ENCODE measurements at places on chromosomes 6 and 20.

- no peak for DNase-seq
Observed at GRCh38 chr6:126102358-126102757, 116.0 kb downstream of the TRMT11 start.

DNA sequence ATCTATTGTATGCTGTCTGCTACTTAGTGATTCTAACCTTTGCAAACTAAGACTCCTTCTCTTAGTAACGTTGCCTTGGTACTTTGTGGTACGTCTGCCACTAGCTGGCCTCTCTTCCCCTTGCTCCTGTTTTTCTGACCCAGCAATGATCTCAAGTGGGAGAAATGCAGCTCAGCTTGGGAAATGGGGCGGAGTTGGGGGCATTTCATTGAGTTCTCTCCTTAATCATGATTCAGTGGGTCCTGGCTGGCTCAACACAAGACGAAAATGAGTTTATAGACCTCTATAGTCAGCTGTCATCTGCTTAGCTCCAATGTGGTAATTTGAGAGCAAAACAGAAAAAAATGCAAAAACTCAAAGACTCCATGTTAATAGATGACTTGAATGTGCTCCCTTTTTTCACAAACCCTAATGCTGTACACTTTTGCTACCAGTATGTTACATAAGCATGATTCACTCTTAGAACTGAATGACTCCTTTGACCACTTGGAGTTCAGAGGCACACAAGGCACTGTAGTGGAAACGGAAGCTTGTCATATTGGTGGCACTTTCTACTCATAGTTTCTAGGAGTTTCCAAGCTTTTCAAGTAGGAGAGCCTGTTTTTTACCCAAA is 55.3 kb upstream of the SOX4 start:
- DNase-seq = no peak

GRCh38 chr6:27542485-27542884 is 69.6 kb upstream of the ZNF184 start:
- DNase-seq = no peak

DNA sequence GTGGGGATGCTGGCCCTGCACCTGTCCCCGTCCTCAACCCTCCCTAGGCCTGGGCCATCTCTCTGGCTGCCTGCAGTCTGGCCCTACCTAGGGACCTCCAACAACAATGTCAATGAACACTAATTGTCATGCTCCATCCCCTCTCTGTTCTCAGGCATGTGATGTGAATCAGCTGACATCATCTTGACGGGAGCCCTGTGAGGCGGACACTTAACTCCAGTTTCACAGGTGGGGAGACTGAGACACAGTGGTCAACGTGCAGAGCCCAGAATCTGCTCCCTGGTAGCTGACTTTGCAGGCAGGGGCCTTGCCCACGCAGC is 762 bp upstream of the TCEA2 start:
- DNase-seq = no peak

DNA sequence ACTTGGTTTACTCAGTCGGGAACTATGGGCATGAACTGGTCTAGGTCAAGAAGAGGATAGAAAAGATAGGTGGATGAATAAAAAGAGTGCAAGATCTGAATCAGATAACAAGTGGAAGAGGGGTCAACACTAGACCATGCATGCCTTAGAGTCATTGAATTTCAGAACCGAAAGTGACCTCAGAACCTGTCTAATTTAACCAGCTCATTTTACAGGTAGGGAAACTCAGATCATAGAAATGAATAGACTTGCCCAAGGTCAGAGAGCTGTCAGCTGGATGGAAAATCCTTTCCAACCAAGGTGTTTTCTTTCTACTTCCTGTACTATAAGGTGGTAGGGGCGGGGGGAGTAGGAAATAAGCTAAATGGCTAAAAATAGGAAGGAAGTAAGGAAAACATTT is 121.4 kb upstream of the ADGRF1 start:
- DNase-seq = no peak

DNA sequence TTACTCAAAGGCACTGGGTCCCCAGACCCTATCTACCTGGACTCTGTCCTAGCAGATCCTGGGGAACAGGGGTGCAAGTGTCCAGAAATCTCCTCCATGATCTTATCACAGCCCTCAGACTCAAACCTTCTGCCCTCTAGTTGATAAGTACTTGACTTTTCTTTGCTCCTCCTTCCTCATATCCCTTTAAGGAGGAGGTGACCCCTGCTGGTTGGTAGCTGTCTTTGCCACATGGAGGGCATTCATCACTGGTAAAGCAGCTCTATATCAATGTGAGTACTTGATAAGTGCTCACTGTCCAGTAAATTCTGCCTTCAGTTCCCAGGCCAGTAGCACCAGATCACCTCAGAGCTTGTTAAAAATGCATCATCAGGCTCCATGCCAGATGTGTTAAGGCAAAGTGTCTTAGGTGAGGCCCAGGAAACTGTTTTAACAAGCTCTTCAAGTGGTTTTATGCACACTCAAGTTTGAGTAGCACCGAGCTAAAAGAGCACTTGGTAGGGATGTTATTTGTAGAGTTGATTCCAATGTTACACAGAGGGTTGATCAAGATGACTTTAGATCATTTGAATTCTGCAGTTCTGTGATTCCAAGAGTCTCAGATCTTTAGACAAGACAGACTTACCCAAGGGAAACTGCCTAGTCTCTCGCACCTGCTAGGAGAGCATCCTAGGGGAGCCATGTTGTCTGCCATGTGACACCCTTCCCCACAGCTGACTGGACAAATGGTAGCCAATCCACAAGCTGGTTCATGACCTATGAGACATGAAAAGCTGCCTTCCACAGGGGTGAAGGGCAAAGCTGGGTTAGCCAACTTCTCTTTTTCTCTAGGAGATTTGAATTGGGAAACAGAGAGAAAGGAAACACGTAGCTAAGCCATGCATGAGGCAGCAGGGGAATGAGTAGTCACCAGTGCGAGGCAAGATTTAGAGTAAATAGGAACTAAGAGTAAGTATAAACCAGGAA is 18.6 kb downstream of the TREML2 start:
- peak; percentile 51 for DNase-seq

GRCh38 chr20:37723668-37724067 is 29.8 kb downstream of the CTNNBL1 start:
- no peak for DNase-seq

DNA sequence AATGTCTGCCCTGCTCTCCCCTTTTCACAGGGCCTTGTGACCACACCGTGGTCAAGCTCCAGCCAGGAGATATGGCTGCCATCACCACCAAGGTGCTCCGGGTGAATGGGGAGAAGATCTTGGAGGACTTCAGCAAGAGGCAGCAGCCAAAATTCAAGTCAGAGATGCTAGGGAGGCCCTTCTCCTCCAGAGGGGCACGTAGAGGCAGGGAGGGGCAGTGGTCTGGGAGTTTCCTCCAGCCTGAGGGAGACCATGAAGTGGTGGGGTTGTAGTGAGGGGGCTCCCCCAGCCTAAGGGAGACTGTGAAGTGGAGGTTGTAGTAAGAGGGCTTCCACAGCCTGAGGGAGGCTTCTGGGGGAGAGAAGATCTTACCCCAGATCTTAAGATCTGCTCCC is 4.0 kb downstream of the DXO start:
- DNase-seq = no peak

DNA sequence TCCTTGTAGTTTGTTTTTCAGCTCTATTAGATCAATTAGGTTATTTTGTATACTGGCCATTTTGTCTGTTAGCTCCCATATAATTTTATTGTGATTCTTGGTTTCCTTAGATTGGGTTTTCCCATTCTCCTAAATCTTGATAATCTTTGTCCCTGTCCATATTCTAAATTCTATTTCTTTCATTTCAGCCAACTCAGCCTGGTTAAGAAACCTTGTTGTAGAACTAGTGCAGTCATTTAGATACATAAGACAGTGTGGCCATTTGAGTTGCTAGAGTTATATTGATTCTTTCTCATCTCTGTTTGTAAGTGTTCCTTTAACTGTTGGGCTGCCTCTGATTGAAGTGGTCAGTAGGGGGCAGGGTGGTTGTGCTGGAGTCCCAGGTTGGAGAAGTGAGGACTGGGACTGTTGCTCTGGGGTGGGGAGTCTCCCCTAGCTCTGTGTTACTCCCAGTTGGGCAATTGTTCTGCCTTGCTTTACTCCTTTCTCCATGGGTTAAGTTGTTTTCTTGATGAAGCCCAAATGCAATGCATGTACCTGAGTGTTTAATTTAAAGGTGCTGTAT is 98.8 kb upstream of the NRN1 start:
- no peak for DNase-seq

DNA sequence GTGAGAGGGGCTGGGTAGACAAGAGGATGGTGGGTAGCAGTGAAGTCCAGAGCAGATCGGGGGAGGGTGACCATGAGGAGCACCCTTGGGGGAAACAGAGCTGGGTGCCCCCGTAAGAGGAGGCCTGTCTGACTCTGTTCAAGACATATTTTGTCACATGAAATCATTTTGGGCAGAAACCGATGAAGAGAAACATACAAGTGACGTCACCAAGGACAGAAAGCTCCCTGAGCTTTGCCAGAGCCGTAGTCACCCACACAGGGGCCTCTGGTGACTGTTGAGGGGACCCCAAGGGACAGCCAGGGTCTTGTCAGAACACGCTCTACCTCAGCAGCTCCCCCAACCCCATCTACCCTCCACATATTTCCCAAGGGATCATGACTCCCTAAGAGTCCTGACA is 39.2 kb downstream of the GPR6 start:
- DNase-seq = no peak

DNA sequence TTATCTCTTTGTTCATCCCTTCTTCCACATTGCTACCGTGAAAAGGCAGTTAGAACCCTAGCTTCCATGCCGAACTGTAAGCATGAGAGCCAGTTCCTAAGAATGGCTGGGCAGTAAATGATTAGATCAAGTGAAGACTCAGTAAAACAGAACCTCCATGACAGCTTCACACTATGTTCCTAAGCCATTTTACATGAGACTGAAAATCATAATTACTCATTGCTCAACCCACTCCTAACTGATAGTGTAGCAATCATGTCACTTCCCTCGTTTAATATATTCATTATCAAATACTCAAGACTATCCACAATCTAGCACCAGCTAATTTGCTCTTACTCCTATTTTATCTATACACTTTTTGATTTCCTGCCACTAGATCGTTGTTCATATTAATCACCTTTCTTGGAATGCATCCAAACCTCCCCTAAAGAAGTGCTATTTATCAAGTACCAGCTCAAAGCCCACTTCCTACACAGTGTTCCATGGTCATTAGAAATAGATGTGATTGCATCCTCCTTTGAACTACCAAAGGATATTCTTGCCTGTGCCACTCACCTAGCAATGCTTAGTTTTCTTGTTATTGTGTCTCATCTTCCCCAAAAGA is 6.0 kb downstream of the TMEM30A start:
- DNase-seq = no peak

DNA sequence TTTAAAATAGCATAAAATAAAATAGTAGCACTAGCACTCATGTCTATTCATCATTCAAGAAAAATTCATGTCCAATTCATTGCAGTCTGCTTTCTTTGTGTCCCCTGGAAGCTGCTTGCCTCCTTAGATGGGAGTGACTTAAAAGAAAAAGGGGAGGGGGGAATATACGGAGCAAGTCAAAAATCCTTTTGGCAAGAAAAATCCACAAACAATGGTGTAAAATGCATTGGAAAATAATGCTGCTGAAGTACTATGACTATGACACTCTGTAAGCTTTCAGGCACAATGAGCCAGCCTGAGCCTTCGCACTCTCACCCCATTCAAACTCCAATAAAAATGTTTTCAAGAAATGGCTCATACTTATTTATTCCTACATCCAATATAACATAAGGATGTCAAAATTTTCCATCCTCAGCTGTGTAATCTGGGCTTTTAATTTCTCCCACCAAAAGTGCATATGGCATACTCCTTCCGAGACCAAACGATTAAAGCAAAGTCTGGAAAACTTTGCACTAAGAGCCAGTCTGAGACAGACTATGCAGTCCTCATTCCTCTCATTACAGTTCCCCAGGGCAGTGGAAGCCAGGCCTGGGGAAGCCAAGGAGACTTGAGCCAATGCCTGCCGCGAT is 790 bp downstream of the NEDD9 start:
- no peak for DNase-seq

GRCh38 chr6:163294734-163295133 is 119.8 kb upstream of the QKI start:
- DNase-seq = no peak

DNA sequence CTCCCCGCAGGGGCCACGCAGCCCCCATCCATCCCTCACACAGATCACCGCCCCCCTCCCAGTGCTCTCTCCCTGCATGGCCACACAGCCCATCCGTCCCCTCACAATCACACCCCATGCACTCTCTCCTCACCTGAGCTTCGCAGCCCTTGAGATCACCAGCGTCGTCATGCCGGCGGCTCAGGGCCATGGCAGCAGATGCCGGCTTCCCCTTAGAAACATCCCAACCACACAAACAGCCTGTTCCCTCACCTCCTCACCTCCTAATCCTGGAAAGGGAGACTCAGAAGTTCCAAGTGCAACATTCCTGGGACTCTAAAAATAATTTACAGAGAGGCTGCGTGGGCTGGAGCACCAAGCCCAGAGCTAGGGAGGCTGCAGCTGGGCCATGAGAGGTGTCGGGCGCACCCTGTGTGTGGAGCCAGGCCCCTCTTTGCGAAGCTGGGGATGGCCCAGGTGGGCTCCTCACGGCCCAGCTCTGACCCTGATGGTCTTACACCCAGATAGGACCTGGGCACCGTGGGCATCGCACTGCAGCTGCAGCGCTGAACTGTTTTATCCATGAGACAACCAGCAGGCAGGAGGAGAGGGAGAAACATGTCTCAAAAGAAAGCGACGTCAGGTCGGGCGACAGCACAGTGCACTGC is 125.3 kb downstream of the DLL1 start:
- DNase-seq = no peak

GRCh38 chr6:139028215-139028657 is 309 bp upstream of the ABRACL start:
- DNase-seq = no peak

DNA sequence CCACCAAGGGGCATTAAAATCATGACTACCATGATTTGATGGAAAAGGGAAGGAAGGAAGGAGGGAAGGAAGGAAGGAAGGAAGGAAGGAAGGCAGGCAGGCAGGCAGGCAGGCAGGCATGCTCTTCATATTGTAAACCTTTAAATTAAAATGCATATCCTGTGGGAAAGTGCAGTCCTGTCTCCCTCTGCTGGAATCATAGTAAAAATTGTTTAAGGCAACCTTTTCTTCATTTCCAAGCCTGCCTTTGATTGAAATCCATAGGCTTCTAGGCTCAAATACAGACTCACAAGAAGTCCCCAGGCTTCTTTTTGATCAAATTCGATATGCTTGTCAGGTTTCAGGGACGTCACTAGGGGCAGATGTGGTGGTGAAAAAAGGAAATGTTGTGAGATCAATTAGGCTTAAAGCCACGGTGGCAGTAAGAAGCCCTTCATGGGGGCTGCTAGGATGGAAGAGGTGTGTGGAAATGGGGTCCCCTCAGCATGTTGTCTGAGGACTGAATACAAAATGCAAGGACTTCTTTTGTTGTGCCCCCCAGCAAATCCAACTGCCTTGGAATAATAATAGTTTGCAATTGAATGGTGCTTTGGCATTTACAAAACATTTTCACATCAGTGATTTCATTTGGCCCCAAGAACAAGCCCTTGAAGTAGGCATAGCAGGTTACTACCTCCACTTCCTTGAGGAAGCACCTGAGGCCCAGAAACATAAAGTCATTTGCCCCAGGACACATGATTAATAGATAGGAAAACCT is 25.6 kb upstream of the GABRR1 start:
- DNase-seq = no peak

GRCh38 chr20:14142171-14142570 is 146.9 kb downstream of the MACROD2 start:
- no peak for DNase-seq

Data from stimulated activated CD4-positive, alpha-beta T cell treated with anti-CD3 and anti-CD28 coated beads, Interleukin-4, amount 100 ng/mL, for 24 hours (primary cell).